Esophagus squamous epithelium (tissue), 5 donors: ENCODE measurements at places on chromosomes 1 and 21.

DNA sequence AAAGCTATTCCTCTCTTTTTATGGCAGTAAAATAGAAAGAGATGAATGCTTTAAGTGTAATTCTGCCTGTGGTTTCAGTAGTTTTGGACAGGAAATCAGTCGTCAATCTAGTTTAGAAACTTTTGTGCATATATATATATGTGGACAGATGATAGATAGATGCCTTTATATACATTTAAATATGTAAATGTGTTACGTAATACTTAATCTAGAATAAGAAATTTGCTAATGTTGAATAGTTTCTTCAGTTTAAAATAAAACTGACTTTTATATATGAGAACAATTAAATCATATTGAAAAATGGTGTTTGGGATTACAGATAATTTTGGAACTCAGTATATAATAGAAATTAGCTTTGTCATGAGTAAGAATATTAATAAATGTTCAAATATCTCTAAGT is 1165.7 kb upstream of the NCAM2 start:
- no peak for DNase-seq

GRCh38 chr1:15430787-15431570 is 7.3 kb upstream of the CTRC start:
- no peak for DNase-seq

GRCh38 chr1:118739501-118739900 is 248.6 kb downstream of the TBX15 start:
- no peak for DNase-seq

- no peak for DNase-seq
These were observed 13.3 kb downstream of the F3 start for GRCh38 chr1:94528299-94528698.

DNA sequence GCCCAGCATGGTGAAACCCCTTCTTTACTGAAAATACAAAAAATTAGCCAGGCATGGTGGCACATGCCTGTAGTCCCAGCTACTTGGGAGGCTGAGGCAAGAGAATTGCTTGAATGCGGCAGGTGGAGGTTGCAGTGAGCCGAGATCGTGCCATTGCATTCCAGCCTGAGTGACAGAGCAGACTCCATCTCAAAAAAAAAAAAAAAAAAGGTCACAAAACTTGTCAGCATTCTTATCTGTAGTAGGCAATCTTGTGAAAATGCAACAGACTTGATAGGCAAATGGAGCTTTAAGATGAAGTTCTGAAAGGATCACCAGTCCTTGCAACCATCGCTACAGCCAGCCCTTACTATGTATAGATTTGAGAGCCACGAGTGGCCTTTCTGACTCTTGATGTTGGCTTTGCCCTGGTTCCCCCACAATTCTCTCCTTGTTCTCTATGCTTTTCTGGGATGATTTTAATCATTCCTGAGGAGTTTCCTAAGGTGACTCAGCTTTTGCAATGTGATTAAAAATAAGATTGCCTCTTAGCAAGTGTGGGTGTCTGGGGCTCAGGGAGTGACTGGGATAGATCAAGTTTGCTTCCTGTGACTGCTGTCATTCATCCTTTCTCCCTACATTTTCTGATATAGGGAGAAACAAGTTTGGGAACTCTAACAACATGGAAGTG is 7.1 kb upstream of the MAP1LC3C start:
- DNase-seq, result no peak

GRCh38 chr21:43644609-43645008 is 14.7 kb downstream of the HSF2BP start:
- DNase-seq, result no peak

DNA sequence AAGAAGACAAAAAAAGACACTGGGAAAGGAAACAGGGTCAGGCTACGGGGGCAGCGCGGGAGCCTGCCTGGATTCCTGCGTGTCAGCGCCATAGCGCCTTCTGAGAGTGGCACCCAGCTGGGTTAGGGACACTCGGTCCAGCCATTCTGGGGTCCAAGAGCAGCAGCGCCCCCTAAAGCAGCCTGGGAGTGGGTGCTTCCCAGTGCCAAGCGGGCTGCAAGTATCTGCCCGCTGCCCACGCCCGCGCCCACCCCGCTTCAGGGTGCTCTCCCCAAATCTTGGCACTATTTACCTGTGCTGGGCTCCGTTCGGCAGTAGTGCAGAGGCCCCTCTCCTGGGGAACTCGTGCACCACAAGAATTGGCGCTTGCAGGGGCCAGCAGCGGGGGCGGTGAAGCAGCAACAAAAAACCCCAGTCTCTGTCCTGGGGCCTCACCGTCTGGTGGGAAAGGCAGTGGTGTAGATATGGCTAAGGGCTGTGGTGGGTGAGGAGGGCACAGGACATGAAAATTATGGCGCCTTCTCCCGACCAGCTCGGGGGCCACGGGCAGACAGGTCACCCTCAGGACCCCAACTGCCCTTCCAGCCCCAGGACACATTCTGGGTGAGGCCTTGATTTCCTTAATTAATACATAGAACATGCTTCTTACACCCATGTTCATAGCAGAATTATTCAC is 24.1 kb upstream of the LBR start:
- DNase-seq, result no peak

DNA sequence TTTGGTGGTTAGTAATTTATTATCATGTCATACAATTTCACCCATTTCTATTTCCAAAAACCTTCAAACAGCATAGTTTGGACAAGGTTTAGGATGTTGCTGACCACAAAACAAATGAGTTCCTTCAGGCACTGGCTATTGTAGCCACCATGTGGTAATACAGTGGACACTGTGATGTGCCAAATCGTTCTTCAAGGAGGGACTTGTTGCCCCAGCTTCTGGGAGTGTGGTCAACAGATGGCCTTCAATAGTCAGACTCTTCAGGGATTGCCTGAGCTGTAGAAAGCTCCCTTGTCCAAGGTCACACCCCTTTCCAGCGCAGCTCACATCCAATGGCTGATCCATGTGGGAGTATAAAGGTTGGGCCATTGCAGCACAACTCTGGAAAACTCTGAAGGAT is 2.6 kb downstream of the PDE4B start:
- no peak for DNase-seq

DNA sequence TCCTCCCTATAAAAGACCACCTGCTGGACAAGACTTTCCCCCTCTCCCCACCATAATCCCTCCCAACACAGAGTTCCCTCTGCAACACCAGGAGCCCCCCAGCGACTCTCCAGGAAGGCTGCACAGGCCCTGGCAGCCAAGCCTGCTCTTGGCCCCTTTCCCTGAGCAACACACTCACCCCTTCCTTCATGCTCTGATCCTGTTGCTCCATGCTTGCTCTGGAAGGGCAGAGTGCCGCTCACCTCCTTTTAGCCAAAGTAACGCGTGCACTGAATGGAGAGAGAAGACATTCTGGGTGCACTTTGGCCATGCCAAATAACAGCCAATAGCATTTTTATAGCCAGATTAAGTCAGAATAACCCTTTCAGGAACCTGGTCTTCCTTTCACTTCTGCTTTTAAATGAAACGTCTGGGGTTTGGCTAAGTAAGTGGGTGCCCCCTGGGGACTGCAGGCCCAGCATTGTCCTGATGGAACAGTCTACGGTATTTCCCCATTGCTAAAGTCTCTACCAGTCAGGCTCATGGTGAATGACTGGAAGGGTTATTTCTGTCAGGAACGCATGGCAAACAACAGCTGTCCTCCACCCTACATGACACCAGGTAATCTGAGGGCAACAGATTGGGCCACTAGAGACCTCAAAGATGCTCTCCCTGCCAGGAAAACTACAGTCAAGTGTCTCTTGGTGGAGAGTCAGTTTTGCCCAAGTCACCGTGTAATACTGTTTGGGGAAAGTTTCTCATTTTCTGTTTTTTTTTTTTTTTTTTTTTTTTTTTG is at the start of gene SLC2A5:
Gene SLC2A5, minus strand, starts transcription at position 310 of the 775 bp plus-strand sequence. Its CDS starts 99 bp downstream, at position 211.
- DNase-seq, result no peak

DNA sequence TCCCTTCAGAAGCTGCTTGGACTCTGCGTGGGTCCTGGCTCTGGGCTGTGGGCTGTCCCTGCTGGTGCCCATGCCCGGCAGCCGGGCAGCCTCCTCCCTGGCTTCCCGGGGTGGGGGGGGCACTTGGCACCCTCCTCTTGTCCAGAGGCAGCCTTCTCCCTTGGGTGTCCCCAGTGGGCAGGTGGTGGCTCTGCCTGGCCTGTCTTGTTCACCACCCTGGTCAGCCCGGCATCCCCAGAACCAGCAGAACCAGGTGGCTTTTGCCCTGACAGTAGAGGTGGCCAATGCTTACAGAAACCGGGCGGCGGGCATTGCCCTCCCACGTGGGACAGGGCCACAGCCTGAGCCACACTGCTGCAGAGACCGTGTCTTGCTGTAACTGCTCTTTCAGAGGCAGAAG is 38.0 kb downstream of the CFAP74 start:
- DNase-seq, result no peak

DNA sequence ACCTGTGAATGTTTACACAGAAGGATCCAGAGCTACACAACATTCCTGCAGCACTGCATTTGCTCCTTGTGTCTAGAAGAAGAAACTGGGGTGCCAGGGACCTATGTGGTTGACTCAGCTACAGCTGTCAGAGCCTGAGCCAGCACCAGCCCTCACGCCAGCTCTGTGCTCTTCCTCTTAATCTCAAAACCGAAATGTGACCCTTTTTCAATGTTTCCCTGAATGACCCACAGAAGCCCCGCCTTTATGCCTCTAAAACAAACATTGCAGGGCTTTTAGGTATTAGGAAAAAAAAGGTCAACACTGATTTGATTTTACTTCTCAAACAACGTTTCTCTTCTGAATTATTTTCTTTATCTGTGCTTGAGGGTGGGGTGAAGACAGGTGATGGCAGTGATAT is 260.5 kb downstream of the DYRK1A start:
- DNase-seq, result no peak

DNA sequence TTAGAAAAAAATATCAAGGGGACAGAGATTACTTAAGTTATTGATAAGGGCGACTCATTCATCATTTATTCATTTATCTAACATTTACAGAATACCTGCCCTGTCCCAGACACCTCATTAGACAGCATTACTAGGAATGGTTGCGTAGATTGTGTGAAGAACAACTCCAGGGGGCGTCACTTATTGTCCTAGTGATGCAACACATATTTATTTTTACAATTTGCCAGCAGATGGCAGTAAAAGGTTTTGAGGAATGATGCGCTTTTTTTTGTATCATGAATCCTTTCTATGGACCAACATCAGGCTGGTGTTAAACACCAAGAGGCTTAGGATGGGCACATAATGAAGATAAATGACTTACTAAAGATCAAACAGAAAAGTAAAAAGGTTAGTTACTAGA is 5.5 kb downstream of the NCAM2 start:
- DNase-seq, result no peak

GRCh38 chr1:97654876-97655585 is 265.8 kb downstream of the DPYD start:
- no peak for DNase-seq

- DNase-seq, result no peak
These were observed 8.7 kb upstream of the GPX7 start for GRCh38 chr1:52593495-52593894.

GRCh38 chr1:225965231-225965630 is 24.2 kb upstream of the LEFTY2 start:
- DNase-seq, result no peak

DNA sequence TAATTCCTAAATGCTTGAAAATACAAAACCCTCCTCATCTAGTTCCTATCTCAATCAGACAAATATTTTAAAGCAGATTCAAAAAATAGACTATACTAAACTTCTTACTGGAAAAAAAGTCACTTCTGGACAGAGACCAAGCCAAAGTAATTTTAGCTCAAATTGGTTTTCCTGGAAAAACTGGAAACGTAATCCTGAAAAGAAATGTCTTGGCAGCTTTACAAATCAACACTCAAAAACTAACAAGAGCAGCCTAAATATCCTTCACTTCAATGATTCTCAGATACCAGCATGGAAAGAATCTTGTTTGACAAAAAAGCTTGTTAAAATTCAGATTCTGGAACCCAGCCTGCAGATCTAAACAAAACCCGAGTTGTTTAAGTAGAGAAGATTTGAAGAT is 9.1 kb upstream of the GPR88 start:
- no peak for DNase-seq

- DNase-seq, result no peak
These were observed 20.6 kb upstream of the H6PD start for GRCh38 chr1:9213956-9214355.

- DNase-seq, result no peak
These were observed at the start of gene B3GALNT2 for GRCh38 chr1:235504122-235504493. Gene B3GALNT2, minus strand, starts transcription at chr1:235504452. Its CDS starts 200 bp downstream, at chr1:235504252.

- no peak for DNase-seq
These were observed 52.4 kb downstream of the CHD5 start for GRCh38 chr1:6127587-6128163.

- DNase-seq, result no peak
These were observed 61.2 kb downstream of the KCNN3 start for GRCh38 chr1:154808909-154809262.

- DNase-seq, result no peak
These were observed 20.3 kb upstream of the ARF1 start for GRCh38 chr1:228062085-228062791.

- DNase-seq, result no peak
These were observed at the start of gene KRTAP23-1 for GRCh38 chr21:30348506-30348905. Gene KRTAP23-1, minus strand, starts transcription at chr21:30348606. Its CDS starts 0 bp downstream, at chr21:30348606.

DNA sequence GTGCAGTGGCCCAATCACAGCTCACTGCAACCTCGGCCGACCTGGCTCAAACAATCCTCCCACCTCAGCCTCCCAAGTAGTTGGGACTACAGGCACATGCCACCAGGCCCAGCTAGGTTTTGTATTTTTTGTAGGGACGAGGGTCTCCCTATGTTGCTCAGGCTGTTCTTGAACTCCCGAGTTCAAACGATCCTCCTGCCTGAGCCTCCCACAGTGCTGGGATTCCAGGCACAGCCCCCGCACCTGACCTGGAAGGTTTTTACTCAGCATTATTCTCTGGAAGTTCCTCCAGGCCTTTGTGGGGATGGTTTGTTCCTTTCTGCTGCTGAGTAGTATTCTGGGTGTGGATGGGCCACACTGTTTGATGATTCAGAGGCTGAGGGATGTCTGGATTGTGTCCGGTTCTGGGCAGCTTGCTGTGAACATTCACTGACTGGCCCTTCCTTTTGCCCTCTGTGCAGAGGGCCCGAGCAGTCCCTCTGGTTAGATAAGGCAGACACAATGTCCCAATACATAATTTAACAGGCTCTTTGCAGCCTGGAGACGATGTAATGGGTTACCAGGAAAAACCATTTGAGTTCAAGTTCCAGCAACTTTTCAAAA is 6.0 kb upstream of the TRAPPC10 start:
- DNase-seq, result no peak

- DNase-seq, result no peak
These were observed 40.9 kb downstream of the LGR6 start for GRCh38 chr1:202234331-202235002.

DNA sequence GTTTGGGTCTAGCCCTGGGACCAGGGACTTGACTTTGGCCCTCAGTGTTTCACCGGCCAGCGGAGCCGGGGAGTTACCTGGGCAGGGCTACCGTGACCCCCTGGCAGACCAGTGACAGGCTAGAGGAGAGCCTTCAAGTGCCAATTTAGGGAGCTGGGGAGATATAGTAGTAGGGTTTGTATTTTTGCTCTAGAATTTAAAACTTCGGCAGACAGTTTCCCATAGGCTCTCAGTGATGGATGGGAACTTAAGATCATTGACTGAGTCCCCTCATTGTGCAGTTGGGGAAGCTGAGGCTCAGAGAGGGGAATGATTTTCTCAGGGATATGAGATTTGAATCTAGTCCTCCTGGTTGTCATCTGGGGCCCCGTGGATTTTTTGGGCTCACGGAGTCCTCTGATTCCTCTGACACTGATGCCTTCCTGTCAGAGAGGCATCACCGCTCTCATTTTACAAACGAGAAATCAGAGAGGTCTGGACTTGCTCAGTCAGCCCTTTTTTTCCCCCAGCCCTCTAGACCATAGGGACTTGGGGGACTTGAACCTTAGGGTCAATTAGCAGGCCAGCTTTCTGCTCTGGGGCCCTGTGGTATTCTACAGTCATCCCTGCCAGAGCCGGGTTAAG is 58.3 kb upstream of the ACOT11 start:
- no peak for DNase-seq
